ENCODE measurements at places on chromosomes 16 and 17.

DNA sequence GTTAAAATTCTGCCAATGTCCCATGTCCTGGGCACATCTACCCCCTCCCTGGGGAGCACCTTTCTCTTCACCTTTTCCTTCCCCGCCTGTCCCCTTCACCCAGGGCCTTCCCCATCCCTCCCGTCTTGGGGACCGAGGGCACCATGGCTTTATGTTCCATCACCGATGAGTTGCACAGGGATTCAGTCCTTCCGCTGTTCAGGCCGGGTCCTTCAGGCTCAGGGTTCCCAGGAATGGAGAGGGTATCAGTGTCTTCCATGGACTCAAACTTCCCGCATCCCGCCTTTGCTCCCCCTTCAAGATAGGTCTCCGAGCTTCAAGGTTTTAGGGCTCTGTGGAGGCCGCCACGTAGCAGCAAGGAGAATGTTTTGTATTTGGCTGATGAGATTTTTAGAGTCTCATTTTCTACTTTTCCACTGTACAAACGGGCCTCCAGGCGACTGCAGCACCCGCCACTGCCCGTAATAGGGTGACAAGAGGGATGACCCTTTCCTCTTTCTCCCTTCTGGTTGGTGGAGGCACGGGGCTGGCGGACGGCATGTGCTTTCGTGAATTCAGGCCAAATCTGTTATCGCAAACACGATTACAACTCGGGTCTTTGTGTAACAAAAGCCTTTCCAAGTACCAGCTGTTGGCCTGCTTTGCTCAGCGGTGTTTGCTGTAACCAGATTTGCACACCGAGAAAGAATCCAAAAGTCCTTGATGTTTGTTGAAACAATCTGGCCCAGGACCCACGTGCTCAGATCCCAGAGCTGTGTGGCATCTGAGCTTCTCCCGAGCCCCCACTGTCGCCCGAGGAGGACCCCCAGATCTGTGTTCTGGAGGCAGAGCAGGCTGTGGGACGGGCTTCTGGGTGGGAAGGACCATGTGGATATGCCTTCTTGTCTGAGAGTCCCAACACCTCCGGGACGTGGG, 236.3 kb downstream of the SEC14L1 start:
- DNase-seq = no peak

DNA sequence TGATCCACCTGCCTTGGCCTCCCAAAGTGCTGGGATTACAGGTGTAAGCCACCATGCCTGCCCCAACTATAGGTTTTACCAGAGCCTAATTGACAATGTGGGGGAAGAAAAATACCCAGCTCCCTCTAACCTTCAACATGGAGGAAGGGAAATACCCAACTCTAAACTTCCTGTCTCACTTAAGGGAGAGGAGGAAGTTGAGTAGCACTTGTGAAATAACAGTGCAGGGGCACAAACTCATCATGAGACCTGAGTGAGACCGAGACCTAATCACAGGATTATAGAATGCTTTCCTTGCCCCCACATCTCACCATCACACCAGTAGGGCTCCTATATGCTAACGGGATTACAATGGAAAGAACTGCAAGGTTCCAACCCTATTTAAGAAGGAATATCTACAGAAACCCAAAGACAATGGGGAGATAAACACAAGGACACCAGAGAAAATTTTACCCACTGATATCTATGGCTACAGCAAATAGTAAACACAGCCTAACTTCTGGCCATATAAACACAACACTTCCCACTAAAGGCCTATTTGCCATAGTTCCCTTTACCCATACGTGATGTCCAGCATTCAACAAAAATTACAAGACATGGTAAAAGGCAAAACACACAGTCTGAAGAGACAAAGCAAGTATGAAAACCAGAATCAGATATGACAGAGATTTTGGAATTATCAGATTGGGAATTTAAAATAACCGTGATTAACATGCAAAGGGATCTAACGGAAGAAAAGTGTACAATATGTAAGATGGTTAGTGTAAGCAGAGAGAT, 26.9 kb downstream of the OR3A1 start:
- DNase-seq = no peak

DNA sequence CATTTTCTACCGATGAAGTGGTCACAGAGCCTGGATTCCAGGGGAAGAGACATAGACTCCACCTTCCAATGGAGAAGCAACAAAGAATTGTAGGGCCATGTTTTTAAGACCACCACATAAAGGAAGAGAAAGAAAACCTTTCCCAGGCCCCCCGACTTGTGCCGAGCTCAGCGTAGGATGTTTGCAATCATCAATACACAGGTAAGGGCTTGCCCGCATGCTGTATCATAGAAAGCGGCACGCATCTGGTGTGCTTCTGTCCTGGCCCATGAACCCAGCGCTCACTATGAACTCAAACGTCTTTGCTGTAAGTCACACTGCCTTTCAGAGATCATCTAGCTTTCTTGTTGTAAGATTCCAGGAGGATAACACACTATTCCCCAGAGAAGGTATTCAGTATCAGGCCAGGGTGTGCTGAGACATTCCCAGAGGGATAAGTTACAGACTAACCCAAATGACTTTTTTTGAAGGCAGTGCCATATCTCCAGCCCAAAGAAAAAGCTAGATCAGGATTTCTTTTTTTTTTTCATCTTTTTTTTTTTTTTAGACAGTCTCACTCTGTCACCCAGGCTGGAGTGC, 79.5 kb upstream of the RPL38 start:
- no peak for DNase-seq

DNA sequence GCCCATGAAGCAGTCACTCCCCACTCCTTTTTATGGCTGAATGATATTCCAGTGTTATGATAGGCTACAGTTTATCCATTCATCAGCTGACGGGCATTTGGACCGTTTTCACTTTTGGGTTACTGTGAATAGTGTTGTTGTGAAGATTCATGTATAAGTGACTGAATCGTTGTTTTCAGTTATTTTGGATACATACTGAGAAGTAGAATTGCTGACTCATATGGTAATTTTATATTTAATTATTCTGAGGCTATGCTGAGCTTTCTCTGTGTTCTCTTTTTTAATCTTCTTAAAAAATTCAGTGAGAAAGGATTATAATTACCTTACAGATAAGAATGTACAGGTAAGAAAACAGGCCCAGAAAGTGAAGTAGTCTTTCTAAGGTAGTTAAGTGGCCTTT, 117.9 kb upstream of the MPHOSPH6 start:
- DNase-seq = no peak

DNA sequence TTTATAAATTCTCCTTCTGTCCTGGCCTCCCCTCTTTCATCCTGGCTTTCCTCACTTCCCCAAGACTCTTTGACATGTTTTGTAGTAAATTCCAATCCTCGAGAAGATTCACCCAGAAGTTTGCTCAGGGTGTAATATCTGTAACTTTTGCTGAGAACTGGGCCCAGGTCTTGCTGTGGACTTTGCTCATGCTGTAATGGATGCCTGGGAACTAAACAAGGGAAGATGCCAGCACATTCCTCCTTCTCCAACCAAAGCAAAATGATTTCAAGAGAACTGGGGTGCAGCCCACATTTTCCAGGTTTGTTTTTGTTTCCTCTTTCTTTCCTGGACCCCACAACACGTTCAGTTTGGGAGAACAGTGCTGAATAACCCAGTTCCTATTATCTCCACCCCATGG, 6.6 kb upstream of the SALL1 start:
- no peak for DNase-seq

DNA sequence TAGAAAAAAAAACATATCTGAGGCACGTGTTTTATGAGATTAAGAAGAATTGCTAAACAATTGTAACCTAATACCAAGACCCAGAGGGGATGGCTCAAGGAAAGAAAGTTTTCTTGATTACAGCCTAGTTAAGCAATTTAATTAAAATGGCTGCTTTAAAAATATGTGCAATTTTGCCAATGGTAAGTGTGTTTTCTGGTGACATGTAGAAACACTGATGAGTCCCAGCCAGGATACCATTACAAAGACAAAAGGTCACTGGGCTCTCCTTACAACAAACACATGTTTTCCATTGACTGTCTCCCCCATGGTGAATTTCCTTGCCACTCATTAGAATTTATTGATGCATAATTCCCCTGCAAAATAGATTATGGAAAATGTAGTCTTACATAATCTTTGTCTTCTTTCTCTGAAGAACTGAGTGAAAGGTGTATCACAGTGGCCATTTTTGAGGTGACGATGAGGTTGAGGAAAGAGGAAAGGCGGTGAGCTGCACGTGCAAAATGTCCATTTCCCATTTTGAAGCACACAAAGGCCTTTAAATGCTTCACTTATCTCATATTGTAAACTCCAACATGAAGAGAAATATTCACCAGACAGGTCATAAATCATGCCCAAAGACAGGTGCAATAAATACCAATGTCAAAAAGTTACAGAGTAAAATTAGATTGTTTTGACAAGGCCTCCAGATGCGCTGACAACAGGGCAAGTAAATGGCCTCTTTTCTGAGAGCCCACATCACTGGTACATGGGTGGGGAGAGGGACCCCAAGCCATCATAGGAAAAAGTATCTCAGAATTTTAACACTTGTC, 696.9 kb downstream of the KCNJ2 start:
- no peak for DNase-seq

GRCh38 chr16:64626776-64627175, 495.1 kb downstream of the CDH11 start:
- DNase-seq = no peak

- no peak for DNase-seq
These were observed 112.7 kb downstream of the ARHGAP44 start for GRCh38 chr17:12902046-12902445.

- DNase-seq = no peak
These were observed 7.8 kb upstream of the CCL15 start for GRCh38 chr17:36008998-36009665.

GRCh38 chr17:73703192-73703591, 58.9 kb upstream of the SDK2 start:
- no peak for DNase-seq

DNA sequence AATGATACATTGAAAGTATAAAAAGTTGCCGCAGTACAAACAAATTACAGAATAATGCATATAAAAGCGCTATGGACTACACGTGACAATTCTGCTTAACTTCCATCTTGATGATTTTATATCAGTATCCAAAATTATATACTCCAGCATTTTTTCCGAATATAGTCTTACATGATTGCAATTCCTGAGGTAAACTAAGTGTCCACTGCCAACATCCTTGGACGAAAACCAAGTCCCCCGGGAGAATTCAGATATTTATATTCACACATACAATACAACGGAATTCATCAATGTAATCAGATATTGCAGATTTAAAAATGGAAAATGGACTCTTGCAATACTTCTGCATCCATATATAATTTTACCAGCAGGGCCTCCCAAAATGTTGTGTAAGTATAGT, 8.9 kb upstream of the MYH11 start:
- DNase-seq = no peak

DNA sequence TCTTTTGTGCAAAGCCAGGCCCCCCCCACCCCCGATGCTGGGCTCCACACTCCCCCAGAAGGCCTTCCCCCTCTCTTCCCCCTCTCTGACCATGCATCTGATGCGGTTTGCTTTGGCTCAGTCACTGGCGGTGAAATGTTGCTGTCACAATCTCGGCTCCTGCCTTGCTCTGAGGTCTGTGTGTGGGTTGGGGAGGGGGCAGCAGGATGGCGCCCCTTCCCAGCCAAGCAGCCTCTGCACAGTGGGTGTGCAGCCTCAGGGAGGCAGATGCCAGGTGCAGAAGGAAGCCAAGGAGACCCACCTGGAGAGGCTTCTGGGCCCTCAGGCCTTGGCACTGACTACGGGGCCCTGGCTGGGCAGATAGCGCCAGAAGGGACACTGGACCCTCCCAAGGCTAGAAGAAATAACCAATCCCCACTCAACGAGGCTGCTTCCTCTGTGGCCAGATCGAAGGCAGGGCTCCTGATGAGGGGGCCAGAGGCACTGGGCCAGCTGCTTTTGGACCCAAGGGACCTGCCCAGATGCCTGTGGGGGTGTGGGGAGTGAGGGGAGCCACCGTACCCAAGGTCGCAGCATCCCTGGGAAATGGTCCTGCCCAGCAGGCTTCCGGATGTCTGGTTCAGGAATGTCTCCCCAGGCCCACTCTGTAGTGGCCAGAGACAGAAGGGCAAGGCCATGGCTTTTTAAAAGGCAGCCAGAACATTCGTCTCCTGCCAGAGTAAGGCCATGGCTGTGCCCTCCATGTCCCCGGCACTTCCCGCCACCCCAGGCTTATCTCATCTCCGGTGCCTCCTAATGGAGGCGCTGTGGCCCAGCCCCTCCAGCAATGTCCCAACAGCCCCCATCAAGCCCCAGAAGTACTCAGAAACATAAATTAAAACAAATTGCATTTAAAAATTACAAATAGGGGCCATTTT, 43.4 kb upstream of the SLC38A10 start:
- no peak for DNase-seq

- no peak for DNase-seq
These were observed 442 bp downstream of the ABCC3 start for GRCh38 chr17:50634915-50635731.

- no peak for DNase-seq
These were observed 8.7 kb upstream of the GINS2 start for GRCh38 chr16:85697431-85697830.

- no peak for DNase-seq
These were observed 18.2 kb upstream of the RSL1D1 start for GRCh38 chr16:11869353-11870228.

DNA sequence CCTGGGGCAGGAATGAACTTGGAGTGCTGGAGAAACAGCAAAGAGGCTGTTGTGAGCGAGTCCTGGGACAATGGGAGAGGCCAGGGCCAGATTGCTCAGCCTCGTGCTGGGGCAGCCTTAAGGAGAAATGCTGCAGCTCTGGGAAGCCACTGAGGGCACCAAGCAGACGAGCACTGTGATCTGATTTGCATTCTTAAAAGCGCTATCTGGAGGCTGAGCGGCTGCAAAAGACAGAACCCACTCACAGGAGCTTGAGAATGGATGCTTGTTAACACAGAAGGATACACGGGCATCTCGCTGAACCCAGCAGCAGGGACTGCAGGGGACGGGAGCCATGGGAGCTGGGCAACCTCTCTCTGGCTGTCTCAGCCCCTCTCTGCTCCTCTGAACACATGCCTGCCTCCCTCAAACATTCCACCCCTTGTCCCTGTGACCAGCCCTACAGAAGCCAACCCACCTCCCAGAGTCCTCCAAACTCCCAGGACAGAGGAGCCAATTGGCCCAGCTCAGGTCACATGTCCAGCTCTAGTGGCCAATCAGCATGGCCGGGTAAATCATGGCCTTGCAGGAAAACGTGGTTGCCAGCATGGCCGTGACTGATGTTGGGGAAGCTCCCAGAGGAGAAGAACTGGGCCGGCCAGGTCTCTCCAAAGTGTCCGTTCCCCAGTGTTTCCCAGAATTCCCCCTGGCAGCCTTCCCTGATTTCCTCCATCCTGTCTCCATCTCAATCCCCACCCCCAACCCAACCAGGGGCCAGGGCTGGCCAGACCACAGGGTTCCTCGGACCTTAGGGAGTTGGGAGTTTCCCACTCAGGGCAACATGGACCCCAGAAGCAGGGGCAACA, 60.3 kb downstream of the GSG1L start:
- no peak for DNase-seq
